ENCODE measurements at places on chromosomes 13 and 19.

DNA sequence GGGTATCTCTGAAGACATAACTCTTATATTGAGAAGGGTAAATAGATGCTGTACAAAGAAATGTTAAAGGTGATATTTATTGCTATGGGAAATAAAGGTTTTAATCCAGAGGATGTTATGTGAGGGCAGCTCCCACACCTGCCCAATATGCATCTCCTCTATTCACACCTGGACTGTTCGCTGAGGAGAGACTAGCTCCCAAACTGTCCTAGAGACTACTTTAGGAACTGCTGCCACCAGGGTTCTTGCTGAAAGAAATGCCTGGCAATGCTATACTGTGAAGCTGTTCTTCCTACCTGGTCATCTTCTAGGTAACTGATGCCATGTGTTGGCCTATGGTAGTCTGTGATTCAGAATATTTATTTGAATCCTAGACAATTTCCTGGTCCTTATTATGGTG lies 1421.5 kb upstream of the SPRY2 start:
- DNase-seq = no peak

DNA sequence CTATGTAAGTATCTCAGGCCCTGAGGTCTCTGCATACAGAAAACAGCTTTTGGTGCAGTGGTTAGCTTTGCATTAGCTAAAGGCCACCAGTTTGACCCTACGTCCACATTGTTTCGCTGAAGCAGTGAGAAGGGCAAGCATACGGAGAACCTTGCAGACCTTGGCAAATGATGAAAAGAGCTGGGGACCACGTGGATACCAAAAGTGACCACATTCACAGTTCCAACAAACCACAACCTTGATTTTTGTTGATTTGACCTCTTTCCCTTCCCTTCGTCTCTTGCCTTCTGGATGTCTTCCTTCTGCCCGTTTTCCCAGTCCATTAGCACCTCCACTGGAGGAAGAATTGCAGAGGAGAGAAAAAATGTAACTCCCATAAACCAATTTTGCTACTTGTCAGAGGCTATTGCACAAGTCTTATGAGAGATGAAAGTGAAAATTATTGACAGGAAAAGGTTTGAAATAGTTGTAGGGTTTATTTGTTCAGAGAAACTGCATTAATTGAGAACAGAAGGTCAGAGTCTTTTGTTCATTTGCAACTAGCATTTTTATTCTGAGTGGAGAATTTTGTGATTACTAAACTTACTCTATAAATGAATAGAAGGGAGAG lies 293.9 kb upstream of the HTR2A start:
- DNase-seq = no peak

- DNase-seq = no peak
Observed at GRCh38 chr13:43472339-43472738, 314.4 kb downstream of the ENOX1 start.

DNA sequence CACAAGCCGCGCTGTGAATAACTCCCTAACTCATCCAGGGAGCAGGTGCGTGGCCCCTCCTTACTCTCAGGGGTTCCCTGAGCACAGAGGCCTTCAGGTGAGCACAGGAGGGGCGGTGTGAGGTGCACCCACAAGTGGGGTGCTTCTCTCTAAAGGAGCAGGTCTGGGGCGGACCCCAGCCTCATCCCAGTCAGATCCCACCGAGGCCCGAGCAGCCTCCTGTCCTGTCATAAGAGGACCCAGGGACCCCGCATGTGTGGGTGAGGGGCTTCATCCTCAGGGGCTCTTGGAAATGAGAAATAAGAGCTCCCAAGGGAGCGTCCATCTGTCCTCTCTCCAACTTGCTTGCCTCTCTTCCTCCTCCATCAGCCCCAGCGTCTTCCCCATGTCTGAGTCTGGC lies 3.0 kb upstream of the LILRA5 start:
- no peak for DNase-seq

- no peak for DNase-seq
Observed at GRCh38 chr13:75417656-75418055, 64.3 kb downstream of the TBC1D4 start.

GRCh38 chr13:91313581-91313980 lies 33.9 kb upstream of the MIR17HG start:
- no peak for DNase-seq

- no peak for DNase-seq
Observed at GRCh38 chr13:49272296-49272695, 24.6 kb downstream of the CDADC1 start.

- peak; percentile 32 for DNase-seq
Observed at GRCh38 chr19:5607318-5608275, 15.0 kb downstream of the SAFB2 start.

DNA sequence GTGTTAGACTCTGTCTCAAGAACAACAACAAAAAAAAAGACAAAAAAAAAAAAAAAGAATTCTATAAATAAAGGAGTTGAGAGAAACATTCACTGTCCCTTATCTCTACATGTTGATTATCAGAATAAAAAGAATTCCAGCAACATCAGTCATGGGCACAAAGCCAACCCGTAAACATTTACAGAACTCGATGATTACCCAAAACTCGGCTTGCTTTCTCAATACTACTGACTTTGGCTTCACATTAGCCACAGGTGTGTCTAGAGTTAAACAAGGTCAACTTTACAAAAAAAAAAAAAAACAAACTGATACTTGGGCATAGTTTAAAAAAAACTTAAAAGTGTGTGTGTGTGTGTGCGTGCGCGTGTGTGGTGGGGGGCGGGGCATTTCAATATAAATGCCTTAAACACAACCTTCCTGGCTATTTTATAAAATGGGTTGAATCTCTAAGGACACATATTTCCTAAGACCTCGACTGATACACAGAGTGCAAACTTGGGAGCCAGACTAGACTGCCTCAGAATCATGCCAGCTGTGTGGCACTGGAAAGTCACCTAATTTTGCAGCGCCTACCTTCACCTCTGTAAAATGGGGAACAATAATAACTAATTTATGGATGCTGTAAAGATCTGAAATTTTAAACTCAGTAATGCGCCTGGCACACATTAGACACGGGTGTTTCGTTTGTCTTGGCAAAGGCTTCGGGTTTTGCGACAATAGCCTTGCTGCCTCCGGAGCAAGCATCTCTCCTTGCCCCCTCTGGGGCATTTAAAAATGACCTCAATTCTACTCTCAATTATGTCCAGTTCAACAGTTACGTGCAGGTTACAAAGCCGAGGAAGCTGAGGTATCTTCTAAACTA lies 922 bp downstream of the EBPL start:
- DNase-seq = no peak

DNA sequence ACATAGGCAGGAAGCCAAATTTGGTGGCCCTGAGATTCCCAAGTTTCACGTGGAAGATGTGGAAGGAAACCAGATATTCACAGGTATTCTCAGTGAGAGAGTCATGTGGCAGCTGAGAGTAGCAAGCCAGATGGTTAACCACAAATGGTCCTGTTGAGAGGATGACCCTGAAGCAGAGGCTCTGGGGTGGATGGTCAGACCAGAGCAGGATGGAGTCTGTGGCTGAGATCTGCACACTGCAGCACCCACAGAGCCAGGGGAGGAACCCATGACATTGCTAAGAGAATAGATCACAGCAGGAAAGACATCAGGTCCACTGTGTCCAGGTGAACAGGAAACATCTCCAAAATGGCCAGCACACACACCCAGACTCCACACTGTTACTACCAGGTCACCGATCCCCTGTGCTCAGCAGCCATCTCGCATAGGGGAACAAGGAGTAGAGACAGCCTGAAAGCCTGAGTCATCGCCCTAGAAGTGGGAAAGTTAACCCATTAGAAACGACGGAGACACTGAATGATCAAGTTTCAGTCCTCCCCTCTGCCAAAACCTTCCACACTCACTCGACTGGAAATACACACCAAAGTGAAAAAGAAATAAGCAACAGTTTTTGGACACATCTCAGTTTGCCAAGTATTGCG lies 160.0 kb downstream of the RBM26 start:
- DNase-seq = no peak

GRCh38 chr13:46097015-46097414 lies 7.8 kb downstream of the CPB2 start:
- no peak for DNase-seq

DNA sequence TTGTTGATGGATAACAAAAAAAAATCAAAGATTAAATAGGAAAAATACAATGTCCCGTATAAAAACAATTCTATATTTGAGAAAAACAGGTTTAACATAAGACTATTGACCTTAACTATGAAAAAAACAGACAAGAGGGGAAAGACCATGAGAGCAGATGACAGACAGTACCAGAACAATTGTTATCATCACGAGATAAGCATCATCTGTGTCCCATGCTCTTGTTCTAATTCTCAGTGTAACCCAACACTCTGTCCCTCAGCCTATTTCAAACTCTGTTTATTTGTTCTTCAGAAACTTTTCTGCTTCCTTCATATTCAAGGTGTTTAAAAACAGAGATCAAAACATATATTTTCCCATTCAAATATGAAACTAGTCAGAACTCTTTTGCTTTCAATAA lies 216.4 kb downstream of the PCDH9 start:
- DNase-seq = no peak

DNA sequence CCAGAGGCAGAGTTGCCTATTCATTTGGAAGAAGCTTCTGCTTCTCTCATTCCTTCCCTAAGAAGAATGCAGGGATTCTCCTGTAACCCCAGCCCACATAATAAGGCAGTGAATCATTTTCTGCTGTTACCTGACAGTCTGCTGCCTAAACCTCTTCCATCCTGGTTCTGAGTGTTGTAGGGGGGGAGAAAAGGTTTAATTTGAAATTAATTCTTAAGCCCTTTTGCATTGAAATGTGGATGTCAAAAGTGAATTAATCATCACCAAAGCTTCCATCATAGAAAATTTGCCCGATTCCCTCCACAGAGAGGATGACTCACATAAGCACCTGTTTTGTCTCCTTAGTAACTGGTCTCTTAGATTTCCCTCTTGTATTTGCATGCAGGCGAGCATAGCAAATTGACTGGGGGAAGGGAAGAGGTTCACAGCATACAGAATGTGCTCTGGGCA lies 146.7 kb upstream of the FNDC3A start:
- DNase-seq = no peak

GRCh38 chr19:50059045-50059444 lies 33.2 kb downstream of the ZNF473 start:
- DNase-seq = no peak

DNA sequence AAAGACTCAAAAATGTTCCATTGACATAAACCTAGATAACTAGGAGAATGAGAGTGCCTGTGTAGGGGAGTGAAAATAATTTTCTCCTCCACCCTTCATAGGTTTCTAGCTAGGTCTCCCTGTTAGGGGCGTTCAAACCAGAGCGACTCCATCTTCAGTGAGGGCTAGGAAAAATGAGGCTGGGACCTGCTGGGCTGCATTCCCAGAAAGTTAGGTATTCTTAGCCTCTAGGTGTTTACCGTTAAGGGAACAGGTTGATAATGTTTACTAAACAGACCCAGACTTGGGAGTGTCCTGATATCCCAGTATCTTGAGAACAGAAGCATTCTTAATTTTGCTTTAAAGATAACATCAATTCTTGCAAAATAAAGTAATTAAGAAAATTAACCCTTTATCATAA lies 20.1 kb downstream of the PABPC3 start:
- DNase-seq = no peak

DNA sequence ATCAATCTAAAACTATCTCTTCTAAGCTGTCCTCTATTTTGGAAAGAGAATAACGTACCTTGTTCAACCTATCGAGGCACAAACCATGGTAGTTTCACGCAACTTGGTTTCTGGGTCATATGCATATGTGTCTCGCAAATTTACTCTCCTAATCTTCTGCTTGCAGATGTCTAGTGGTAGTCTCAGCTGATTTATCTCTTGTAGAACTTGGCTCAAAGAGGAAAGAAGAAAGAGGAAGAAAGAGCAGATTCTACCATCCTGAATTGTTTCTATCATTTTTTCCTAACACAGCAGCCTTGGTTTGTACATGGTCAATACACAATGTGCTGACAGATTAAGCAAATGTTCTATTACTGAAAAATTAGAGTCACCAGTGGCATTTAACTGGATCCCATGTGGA lies 282.3 kb downstream of the SPRY2 start:
- DNase-seq = no peak

DNA sequence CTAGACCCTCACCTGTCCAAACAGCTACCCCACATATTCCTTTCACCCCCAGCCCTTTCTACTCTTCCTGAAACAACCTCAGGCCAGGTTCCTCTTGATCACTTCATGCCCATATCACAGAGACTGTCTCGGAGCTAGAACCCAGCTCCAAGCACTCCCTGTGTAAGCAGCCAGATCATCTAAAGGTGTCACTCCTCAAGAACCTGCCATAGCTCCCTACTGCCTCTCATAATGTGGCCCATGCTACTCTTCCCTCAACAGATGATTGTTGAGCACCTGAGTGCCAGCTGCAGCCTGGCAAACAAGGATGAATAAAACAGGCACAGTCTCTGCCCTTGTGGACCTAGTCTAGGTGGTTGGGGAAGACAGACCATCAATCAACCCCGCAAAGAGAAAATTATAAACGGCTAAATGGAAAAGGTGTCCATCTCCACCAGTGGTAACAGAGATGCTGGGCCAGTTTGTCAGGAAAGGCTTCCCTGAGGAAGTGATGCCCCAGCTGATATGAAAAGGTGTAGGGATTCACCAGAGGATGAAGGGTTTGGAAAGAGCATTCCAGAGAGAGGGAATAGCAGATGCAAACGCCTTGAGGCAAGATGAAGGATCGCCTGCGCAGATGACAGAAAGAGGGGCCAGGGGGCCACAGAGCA lies 8.3 kb downstream of the EPS15L1 start:
- no peak for DNase-seq

DNA sequence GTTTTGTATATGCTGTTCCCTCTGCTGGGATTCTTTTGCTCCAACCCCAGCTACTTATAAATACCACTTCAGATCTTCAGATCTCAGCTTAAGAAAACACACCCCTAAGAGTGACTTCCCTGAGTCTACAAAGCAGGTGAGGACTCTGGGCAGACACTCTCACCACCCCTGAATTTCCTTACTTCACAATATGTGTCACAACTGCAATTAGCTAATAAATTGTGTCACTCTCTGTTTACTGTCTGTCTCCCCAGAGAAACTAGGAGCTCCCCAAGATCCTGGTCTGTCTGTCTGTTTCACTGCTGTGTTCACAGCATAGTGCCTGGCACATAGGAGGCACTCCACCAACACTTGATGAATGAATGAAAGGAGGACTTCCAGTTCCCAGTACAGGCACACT lies 14.4 kb downstream of the CEBPA start:
- DNase-seq = no peak

DNA sequence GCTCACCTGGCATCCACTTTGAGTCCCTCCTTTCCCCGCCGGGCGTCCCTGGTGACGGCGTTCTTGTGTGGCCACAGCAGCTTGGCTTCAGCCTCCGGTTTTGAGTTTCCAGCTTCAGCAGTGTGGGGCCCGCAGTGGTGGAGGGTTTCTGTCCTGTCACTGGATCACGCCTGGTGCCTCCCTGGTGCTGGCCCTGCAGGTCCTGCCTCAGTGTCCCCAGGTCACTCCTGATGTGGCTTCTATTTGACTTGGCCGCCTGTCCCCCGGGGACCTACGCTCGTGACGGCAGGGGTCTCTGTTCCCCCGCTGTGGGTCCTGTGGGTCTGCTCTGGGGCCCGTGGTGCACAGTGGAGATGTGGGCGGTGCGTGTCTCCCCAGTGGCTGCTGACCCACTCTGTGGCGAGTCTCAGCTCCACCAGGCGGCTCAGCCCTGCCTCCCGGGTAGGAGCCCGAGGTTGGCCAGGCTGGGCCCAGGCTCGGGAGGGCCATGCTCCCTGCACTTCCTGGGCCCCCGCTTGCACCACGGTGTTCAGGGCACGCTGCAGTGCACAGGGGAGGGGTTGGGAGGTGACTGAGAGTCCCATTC lies 1.9 kb downstream of the ATP4B start:
- DNase-seq = peak; percentile 72

- DNase-seq = no peak
Observed at GRCh38 chr13:24068472-24068871, 92.0 kb upstream of the SPATA13 start.

Data from aorta (tissue), 5 donors.